ENCODE measurements at places on chromosomes 2 and 18.

DNA sequence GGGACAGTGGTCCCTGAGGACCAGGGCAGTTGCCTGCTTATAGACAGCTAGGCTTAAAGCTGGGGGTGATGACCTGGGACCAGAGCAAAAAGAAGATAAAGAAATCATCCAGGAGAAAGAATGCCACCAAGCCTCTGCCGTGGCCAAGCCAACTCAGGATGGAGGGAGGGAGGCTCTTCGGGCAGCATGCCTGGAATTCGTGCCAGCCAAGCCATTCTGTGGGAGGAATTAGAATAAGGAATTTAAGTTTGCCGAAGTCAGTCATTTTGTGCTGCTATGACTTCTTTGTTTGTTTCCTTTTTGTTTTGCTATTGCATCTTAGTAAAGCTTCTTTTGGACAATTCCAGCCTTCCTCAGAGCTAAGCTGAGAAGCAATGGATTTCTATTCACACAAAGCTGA, 124.1 kb downstream of the EN1 start:
- no peak for DNase-seq

DNA sequence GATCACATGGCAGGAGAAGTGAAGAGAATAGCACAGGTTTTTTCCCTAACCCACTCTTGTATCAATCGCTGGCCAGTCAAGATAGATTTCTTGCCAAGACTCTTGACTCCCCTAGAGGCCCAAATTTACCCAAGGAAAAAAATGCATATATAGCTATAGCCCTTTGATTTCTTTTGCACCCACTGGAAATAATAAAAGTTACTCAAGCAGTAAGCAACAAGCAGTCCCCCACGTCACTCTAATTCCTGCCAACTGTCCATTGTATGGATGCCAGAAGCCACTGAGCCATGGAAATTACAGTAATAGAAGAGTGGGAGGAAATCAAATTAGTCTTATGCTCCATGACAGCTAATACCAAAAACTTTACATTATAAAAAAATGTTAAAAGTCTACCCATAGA, 125.3 kb upstream of the SLC39A10 start:
- DNase-seq = no peak

GRCh38 chr2:228675091-228675490, 493.6 kb upstream of the SPHKAP start:
- DNase-seq = no peak

GRCh38 chr2:109138449-109138848, 9.4 kb downstream of the SH3RF3 start:
- no peak for DNase-seq

DNA sequence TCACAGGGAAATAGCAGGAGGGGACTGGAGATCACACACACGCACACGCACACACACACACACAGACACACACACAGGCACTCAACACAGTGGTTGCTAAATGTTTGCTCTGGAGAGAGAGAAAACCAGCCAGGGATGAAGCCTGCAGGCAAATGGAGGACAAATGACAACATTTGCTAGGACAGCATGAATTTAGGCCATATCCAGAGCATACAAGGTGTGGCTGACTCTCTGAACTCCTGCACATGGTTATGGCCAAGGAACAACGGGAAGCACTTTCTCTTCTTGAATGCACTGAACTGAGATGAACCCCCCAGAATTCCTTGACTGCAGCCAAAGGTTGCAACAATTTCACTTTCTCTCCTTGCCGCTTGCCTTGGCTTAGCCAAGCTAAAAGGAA, 230.0 kb upstream of the RASGRP3 start:
- no peak for DNase-seq

DNA sequence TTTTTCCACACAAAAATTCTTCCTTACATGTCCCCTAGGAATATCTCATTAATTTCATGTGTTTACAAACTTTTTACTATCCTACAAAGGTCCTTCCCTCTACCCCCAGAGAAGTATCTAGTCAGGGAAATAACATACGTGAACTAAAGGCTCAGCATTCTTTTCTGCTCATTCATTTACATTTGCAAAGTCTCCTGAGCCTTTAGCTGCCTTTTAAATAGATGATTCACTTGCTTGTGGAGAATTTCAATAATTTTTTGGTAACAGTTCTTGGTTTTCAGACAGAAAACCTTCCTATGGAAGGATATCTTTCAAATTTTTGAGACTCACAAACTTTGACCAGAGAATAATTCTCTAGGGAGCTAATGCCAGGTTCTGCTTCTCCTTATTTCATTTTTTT, 81.5 kb upstream of the RMDN2 start:
- no peak for DNase-seq

DNA sequence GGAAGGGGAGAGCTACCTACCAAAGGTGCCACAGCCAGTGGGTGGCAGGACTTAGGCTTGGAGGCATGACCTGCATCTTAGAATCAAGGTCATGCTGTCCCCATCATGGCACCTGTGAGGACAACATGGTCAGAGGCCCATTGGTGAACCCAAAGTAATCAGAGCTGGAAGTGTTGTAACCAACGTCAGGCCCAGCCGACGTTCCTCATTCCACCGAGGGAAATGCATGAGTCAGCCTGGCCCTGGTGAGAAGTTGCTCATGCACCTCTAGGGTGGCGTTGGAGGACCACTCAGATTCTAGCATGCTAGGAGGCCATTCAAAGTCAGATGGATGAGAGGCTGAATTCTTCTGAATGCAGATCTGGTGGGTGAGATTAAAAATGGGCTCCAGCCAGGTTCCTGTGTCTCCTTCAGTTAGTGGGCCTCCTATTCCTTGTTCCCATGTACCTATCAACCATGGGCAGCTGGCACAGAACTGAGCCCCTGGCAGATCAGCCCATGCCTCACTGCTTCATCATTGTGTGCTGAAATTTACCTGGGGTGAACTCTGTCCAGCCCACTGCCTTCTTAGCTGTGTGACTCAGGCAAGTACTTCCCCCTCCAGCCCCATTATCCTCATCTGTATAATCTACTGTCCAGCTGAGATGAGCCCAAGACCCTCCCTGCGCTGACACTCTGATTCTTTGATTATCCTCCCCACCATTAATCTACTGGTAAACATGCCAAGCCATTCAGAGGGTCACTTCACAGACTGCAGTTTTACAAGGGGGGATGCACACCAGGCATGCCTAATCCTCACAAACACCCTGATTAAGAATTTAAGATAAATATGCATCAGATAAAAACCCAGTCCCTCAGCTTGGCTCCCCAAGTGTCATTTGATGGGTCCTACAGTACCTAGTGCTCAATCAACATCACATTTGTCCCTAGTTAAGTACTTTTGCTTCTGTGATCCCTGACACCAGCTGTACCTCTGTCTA, 14.0 kb downstream of the SLC14A2 start:
- DNase-seq = no peak

DNA sequence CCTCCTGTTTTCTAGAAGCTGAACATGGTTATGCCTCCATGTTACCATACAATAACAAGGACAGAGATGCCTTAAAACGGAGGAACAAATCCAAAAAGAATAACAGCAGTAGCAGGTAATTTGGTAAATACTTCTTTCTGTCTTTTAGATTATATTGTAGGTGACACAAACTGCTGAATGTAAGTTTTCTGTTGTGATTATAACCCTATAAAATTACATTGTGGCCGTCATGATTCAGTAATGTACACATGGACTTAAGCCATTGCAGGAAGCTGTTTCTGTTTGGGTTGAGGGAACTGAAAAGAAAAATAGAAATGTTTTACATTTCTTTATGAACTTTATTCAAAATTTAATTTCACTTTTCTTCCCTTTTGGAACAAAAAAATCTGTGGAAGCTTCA, 1.2 kb downstream of the MXD1 start:
- DNase-seq = no peak

DNA sequence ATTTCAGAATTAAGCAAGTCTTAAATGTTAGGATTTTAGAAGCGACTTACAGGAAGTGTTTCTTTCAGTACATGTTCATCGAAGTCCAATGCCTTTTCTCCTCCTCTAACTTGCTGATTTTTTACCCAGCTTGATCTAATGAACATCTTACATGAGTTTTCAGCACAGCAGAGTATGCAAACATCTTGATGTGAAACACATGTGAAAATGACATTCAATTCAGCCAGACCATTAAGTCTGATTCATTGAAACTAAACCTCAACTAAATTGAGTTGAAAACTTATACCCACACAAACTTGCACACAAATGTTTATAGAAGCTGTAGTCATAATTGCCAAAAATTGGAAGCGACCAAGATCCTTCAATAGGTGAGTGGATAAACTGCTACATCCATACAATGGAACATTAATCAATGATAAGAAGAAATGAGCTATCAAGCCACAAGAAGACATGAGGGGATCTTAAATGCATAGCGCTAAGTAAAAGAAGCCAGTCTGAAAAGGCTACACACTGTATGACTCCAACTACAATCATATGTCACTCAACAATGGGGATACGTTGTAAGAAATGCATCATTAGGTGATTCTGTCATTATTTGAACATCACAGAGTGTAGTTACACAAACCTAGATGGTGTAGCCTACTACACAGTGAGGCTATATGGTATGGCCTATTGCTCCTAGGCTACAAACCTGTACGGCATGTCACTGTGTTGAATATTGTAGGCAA, 18.5 kb downstream of the PSTPIP2 start:
- no peak for DNase-seq

GRCh38 chr2:9251154-9252001, 44.8 kb downstream of the ASAP2 start:
- DNase-seq = no peak

DNA sequence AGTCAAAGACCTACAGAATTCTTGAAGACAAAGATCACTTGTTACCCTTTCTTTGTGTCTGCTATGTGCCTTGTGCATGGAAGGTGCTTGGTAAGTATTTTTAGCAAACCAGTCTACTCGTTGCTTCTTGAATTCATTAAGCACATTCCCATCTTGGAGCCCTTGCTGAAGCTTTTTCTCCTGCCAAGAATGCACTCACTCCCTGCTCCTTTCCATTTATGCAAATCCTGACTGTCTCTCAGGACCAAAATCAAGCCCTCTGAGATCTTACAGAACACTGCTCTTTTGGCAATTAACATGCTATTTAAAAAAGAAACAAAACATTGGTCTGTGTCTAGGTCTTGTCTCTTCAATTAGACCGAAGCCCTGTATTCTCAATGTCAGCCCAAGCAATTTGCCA, 75.8 kb downstream of the CLHC1 start:
- no peak for DNase-seq

DNA sequence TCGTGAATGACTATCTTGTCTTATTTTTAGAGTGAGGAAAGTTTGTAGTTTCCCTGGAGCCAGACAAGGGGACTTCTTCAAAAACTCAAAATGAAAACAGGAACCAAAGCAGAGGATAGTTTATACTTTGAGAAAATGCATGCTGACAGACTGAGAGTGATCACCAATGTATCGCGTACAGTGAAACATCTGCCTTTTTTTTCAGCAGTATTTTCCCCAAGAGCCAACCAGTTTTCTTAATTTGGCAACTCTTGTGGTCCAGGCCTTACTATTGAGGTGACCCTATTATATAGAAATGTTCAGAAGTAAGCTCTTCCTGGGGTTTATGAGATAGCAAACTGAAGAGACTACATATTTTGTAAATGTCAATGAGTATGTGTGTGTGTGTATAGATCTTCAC, 153.7 kb upstream of the VRK2 start:
- no peak for DNase-seq

GRCh38 chr2:224937887-224938286, 104.4 kb downstream of the DOCK10 start:
- DNase-seq = no peak

DNA sequence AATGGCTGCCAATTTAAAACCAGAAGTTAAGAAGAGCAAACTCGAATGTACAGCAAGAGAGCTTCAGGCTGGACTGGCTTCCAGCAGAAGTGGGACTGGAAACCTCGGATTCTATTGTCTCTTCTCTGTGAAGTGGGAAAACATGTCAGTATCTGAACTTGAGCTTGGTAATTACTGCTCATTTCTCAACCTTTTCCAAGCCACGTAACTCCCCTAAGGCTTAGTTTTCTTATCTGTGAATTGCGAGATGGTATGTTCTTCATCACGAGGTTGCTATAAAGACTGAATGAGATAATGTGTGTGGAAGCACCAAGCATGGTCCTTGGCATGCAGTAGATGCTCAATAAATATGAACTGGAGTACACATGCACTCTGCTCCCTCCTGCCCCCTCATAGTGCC, 259.4 kb upstream of the SPRED2 start:
- no peak for DNase-seq

DNA sequence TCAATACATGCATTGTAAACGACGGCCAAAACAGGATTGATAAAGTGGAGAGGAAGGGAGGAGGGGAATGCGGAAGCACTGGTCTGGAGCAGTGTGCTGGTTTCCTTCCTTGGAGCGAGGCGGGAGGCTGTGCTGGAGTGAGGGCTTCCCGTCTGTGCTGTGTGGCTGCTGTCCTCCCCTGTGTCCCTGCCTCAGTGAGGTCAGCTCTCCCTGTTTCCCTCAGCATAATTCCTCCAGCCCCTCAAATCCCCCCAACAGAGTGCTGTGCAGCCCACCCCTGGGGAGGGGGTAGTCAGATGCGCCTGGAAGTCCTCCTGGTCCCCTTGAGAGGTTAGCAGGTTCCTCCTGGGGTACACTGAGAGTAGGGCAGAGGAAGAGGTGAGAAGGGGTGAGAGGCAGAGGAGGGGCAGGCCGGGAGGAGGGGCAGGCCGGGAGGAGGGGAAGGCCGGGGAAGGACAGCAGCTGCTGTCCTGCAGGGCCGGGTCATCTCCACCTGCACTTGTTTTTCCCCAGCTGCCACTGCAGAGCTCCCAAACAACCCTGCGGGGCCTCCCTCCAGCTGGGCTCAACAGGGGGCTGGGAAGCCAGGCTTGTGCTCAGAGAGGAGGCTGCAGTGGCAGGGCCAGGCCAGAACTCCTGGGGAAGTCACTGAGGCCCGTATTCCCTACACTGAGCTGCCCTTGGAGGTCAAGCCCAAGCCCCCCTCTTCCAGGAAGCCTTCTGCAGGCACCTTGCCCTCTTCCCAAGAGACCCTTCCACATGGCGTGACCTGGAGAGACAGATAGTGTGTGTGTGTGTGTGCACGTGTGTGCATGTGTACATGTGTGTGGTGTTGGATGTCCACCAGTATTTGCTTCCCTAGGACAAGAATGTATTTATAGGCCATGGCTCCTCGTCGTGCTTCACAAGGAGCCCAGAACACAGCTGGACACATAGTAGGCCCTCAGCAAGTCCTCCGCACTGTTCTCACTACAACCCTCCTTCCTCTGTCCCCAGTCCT, 13.2 kb upstream of the ATP6V1B1 start:
- no peak for DNase-seq

DNA sequence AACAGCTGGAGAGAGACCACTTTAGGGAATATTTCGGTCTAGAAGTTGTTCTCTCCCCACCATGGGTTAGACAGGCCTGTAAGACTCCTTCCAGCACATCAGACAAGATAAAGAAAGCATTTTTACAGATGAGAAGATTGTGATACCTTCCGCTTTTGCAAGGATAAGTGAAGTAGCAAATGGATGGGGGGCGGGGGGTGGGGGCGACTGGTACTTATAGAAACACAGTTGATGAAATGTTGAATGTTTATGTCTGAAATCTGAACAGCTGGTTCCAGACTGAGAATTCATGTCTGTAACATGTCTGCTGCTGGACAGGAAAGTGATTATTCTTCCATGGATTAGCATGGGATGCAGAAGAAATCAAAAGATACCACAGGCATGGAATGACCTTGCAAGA, 90.5 kb upstream of the FN1 start:
- no peak for DNase-seq

Data from stimulated activated CD8-positive, alpha-beta memory T cell treated with anti-CD3 and anti-CD28 coated beads, Interleukin-4, amount 100 ng/mL, for 1 hour (primary cell).